ENCODE measurements at places on chromosomes 6 and 20.
A peak's percentile ranks its signal among the peaks of the same experiment; 100 is the strongest.

- DNase-seq = no peak
Observed at GRCh38 chr6:166774770-166775169, 147.7 kb upstream of the RPS6KA2 start.

DNA sequence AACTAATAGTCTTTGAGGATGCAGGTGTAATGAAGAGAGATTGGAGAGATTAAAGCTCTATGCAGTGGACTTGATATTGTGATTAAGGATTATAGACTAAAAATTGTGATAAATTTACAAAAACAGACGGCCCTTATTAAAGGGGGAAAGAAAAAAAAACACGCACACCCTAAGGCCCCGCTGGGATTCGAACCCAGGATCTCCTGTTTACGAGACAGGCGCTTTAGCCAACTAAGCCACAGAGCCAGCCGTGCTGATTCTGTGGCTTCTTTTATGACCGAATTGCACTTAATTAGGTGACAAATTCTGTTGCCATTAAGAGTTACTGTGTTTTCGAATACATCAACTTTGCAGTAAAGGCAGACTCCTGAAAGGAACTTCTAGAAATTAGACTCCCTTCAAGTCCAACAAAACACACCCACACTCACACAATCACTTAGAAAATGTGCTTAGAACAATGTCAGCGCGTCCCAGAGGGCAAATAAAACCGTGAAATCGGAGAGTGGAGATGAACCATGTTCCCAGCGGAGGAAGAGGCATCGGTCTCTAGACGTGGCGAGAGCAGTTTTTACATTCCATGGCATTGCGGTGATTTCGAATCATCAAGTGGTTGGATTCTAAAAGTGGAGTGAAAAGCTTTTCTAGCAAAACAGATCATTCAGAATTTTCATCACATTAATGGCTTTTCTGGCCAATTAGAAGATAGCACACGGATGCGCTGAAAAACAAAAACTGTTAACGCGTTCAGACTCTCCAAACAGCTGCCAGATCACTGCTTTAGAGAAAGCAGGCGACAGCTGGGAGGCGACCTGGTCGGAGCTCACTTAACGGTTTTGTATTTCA lies 122.6 kb downstream of the GPX5 start:
- peak; percentile 78 for DNase-seq

- no peak for DNase-seq
Observed at GRCh38 chr6:33445119-33445603, 9.2 kb upstream of the ZBTB9 start.

- DNase-seq = no peak
Observed at GRCh38 chr6:75492386-75493153, 1.0 kb downstream of the FILIP1 start.

DNA sequence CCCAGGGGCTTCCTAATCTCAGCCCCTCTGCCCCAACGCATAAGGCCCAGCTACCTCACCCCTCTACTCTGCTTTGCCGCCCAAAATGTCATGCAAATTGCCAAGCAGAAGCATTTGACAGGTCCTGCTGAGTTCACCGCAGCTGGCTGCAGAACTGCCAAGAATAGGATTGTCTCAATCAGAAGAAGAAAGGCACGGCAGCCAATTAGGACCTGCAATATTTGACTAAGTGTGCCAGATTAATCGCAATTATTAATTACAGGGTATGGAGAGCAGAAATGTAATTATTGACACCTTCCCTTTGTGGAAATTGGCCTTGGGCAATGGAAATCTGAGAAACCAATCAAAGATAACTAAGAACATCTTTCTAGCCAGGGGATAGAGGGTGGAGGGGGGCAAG lies 318.6 kb downstream of the LRFN2 start:
- no peak for DNase-seq

DNA sequence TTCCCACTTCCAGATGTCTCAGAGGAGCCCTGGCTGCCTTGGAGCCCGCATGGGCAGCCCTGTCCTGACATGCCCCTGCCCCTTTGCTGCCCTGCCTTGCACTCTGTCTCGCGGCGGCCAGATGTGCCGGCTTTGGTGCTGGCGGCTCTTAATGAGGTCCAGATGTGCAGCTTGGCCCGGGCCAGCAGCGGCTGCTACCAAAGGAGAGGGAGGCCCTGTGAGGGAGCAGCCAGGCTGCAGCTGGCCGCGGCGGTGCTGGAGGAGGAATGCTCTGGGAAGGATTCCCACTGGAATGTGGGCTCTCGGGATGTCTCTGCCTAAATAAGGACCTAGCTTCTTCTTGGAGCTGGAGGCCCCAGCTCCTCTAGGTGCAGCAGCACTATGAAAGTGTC lies 72.4 kb downstream of the FGD2 start:
- DNase-seq = no peak

- DNase-seq = no peak
Observed at GRCh38 chr20:1829531-1829930, 65.7 kb upstream of the SIRPA start.

DNA sequence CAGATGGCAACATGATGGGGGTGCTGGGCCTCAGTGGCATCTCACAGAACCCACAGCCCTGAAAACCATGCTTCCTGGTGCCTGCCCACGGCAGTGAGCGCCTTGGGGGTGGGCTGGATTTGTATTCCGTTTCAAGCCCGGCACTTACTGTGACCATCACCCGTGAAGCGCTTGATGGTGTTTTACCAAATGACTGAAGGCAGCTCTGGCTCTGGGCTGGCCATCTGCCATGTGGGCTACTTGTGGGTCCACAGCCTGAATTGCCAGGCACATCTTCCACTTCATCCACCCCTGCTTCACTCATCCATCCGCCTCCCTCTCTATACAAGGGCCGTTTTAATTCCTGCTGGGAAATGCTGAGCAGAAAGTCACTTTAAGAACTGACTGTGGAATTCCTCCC lies 250.9 kb upstream of the GMDS start:
- DNase-seq = no peak

DNA sequence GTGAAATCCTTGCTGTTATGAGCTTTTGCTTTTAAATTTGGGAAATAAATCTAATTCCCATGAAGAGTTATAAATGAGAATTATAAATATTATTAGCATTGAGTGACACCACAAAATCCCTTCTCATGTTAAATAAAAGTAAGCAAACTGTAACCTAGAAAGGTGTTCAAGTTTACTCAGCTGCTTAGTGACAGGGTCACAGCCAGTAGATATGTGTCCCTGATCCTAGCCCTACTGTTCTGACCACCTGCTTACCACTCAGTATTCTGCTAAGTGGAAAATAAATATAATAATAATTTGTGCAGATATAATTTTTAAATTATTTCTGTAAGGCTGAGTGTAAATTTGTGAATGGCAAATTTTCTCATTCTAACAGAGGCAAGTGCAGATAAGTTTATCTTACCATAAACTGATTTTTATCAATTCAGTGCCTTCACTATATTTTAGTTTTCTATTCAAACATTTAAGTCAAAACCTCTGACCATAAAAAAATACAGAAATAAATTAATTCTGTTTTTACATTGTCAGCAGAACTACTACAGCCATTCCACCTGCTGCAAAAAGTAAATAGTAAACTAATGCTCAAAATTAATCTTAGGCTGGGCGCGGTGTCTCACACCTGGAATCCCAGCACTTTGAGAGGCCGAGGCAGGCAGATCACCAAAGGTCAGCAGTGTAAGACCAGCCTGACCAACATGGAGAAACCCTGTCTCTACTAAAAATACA lies 118.2 kb downstream of the TENT5A start:
- no peak for DNase-seq

GRCh38 chr6:56434606-56435005 lies 187.2 kb upstream of the COL21A1 start:
- DNase-seq = no peak

- DNase-seq = peak; percentile 49
Observed at GRCh38 chr6:105994118-105994590, 92.0 kb upstream of the PRDM1 start.

DNA sequence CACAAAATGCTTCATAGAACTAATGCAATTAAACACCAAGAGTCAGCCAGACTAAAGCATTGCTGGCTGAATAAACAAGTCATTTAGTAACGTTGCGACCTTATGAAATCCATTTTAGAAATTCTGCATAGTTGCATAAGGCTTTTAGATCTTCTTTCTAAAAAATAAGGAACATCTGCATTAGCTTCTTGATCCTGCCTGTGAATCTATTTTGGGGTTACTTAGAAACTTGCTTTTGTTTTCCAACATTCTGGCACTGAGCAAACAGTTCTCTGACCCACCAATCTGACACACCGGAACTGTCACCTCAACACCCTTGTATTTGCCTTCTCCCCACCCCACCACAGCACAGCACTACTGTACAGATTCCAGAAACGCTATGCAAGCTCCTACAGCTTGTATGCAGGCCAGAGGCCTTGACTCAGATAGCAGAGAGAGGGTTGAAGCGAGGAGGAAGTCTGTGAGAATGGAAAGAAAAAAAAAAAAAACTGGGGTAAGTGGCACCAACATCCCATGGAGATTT lies 55.0 kb downstream of the KIF13A start:
- no peak for DNase-seq

- no peak for DNase-seq
Observed at GRCh38 chr6:70145178-70145577, 157.7 kb downstream of the COL9A1 start.

- DNase-seq = no peak
Observed at GRCh38 chr6:143901885-143902750, 37.8 kb downstream of the ZC2HC1B start.

DNA sequence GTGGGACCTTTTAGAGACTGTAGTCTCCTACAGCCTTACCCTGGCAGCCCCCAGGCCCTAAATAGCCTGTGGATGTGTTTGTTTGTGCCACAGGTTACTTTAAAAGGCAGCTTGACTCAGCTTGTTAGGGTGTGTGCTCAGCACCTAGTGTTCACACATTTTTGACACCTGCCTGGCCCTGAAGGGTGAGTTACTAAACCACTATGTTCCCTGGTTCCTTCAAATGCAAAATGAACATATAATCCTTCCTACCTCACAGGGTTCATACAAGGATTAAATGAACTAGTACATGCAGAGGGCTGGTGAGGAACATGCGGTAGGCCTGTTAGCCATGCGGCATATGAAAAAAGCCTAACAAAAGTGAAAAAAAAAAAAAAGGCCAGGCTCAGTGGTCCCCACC lies 14.9 kb upstream of the TFAP2C start:
- DNase-seq = no peak

- DNase-seq = no peak
Observed at GRCh38 chr20:17665756-17666155, 16.3 kb downstream of the RRBP1 start.

DNA sequence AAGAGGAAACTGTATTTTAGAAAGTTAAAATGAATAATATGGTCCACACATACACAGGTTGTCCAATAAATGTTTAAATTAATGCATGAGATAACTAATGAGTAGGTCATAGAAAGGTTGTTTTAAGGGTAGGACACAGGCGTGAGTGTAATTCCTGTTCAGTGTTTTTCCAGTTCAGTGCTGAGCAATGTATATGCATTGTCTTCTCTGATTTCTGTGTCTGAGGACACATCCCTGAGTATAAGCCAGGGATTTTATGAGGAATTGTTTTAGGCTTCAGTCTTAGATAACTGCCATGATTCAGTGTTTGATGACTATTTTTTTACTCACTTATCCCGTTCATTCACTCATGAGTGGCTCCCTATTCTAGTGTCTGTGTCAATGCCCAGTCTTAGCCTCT lies 298.5 kb upstream of the TBX18 start:
- no peak for DNase-seq

DNA sequence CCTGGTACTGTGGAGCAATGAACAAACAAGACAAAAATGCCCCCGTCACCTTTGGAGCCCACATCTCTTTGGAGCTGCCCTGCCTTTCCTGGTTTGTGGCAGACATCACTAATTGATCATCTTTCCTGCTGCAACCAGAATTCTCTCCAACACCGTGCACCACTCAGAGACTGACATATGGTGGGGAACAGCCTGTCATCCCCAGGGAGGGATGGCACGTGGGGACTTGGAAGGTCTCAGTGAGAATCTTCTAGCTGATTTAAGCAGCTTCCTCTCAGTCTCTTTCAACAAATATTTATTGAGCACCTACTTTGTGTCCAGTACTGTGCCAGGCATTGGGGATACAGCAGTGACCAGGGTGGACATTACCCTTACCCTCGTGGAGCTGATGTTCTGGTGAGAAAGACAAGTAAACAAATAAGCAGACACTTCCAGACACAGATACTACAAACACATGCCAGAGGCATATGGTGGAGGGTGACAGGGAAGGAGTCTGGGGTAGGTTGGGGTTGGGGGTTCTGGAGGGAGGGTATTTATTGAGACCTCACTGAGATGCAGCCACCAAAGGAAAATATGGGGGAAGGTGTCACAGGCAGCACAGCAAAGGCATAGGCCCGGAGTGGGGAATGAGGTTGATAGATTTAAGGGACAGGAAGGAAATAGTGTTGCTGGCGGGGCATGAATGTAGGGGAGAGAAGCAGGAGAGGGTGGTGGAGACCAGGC lies 82.3 kb downstream of the CEBPB start:
- peak; percentile 23 for DNase-seq

DNA sequence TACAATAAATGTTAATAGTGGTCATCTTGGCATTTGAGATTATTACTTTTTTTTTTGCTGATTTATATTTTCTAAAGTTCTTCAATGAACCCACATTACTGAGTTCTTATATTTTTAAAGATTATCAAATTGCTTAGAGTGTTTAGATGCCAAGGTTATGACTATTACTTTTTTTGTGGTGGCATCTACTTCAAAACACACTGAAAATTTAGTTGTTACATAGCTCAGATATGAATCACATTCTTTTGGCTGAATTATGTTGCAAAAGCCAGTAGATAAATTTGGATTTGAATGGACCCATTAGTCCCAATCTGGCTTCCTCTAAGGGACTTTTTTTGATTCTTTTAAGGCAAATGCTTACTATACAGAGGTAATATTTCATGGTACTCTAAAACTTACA lies 8.9 kb downstream of the UTRN start:
- no peak for DNase-seq

GRCh38 chr6:96542702-96543101 lies 20.2 kb upstream of the FHL5 start:
- DNase-seq = peak; percentile 61

DNA sequence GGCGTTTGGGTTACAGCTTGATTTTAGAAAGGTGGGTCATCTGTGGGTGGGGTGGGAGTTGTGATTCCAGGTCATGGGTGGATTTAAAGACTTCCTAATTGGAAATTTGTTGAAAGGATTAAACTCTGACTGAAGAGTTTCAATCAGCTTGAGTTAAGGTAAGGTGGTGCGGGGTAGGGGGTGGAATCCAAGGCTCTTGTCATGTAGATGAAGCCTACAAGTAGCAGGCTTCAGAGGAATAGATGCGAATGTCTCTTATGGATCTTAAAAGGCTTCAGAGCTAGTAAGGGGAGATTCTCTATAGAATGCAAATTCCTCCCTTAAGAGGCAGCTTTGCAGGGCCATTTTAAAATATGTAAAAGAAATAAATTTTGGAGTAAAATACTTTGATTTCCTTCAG lies 645.3 kb downstream of the FRK start:
- DNase-seq = no peak
